ENCODE measurements at places on chromosomes 2 and 18. TPM values are rescaled to one million over a fixed set of nuclear protein-coding genes. Genes with fewer than 3 reads are reported as not detected.

CHRND gene
- not detected for total RNA-seq

EEF1B2 gene
- 655 TPM for total RNA-seq

GKN2 gene
- 0.24 TPM for total RNA-seq

DNA sequence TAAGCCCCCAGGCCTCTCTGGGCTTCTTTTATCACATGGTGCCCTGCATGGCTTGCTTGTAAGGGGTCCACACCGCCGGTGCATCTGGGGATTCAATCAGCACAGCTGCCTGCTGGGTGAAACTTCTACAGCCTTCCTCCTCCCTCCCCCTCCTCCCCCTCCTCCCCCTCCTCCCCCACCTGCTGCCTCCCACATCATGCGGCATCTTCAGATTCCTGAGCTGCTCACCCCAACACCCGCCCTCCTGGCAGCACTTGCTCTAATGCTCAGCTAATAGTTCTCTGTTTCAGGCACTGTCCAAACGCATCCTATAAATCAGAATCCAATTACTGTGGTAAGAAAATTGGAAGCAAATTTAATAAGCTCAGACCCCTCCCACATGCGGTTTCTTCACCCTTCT is 150.7 kb downstream of the GALNT14 start:
- no peak for DNase-seq

DNA sequence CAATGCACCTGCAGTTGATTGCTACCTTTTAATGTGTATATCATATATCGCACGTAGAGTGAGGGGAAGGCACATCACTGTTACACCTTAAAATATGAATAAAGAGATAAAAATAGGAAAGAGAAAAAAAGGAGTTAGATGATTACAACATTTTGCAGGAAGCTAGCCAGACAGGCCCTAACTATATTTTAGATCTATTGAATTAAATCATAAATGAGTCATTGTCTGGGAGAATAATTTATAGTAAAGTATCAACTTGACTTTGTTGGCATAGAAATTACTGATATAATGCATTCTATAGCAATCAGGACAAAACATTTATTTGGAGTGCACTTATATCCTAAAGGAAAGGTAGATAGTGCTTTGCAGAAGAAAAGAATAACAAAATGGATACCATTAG is 384.9 kb upstream of the NXPH2 start:
- no peak for DNase-seq

GRCh38 chr2:74328573-74328972 is 14.6 kb downstream of the SLC4A5 start:
- no peak for DNase-seq

DNA sequence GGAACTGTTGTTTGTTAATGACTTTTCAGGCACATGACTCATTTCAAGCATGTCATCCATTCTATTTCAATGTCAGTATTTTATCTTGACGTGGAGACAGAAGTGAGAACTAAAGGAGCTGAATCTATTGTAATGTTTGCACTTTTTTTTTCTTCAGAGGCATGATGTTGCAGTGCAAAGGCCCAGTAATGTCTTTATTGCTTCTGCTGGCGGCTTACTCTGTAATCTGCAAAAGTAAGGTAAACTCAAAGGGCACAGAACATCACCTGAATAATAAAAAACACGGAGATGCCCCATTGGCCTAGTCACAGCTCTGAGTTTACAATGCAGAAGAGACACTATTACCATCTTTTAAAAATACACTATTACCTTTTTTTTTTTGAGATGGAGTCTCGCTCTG is 2.4 kb upstream of the CNNM3 start:
- DNase-seq = no peak

DNA sequence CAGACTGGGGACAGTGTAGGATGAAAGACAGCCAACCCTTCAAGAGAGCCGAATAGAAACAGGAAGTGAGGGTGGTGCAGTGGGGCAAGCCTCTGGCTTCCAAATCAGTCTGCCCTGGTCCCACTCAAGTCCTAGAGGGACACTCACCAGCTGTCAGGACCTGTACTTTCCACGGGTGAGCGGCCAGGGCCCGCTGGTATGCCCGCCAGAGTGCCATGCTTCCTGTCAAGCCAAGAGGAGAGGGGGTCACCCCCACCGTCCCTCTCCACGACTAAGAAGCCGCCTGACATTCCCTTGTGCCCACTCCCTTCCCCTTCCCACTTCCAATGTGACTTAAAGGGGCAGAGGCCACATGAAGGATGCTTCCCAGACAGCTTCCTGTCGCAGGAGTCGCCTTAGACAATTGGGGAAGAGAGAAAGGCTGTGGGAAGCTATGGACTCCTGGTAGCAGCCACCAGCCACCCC is 564 bp downstream of the MPV17 start:
- peak; percentile 40 for DNase-seq

DNA sequence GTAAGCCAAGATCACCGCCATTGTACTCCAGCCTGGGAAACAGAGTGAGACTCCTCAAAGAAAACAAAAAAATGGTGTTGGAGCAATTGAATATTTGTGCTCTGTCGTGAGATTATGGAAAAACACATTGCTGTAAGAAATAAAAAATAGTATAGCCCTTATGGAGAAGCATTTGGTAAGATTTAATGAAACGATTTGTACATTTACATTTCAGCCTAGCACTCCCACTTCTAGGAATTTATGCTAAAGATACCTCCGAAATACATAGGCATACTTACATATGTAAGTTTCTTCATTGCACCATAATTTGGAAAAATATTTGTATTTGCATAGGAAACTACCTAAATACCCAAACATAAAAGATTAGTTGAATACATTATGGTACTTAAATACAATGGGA is 8.7 kb upstream of the DTNB start:
- DNase-seq = no peak

DNA sequence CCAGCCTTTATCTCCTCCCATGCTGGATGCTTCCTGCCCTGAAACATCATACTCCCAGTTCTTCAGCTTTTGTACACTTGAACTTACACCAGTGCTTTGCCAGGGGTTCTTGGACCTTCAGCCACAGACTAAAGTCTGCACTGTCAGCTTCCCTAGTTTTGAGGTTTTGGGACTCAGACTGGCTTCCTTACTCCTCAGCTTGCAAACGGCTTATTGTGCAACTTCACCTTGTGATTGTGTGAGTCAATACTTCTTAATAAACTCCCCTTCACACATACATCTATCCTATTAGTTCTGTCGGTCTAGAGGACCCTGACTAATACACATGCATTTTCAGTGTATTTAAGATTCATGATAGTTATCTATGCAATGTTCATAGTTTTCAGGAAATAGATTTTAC is 35.8 kb upstream of the ZNF804A start:
- DNase-seq = no peak

GRCh38 chr2:159226608-159227385 is 59.7 kb downstream of the WDSUB1 start:
- no peak for DNase-seq
